ENCODE measurements at places on chromosomes 3 and 15.
A peak's percentile ranks its signal among the peaks of the same experiment; 100 is the strongest.

- peak; percentile 50 for DNase-seq
These were observed 77.7 kb downstream of the OCA2 start for GRCh38 chr15:28021281-28022039.

GRCh38 chr15:74235962-74236361, at the start of gene CCDC33:
CCDC33 (plus strand) TSS chr15:74236326; CDS start chr15:74236720, 394 bp downstream.
- no peak for DNase-seq

- DNase-seq: no peak
These were observed 592.7 kb upstream of the NAALADL2 start for GRCh38 chr3:174266476-174266875.

- peak; percentile 20 for DNase-seq
These were observed 175.8 kb downstream of the SPATA16 start for GRCh38 chr3:172965256-172965655.

GRCh38 chr3:30750967-30751366, 143.5 kb downstream of the GADL1 start:
- no peak for DNase-seq

All from NCI-H226 (cell line).